ENCODE measurements at places on chromosomes 7 and 10.

DNA sequence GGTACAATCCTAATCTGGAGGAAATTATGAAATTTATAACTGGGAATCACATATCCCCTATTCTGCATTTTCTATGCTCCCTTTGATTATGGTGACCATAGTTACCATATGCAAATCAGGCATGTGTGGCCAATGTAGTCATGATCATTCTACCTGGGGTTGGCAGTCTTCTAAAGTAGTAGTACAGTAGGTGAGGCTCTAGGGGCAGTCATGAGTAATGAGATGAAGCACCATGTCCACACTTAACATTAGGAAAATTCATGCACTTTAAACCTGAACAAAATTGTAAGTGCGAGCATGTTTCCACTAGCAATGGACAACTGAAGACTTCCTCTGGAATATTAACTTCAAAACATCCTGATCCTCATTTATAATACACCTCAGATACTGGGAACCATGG, 545.9 kb downstream of the SUGCT start:
- no peak for DNase-seq

DNA sequence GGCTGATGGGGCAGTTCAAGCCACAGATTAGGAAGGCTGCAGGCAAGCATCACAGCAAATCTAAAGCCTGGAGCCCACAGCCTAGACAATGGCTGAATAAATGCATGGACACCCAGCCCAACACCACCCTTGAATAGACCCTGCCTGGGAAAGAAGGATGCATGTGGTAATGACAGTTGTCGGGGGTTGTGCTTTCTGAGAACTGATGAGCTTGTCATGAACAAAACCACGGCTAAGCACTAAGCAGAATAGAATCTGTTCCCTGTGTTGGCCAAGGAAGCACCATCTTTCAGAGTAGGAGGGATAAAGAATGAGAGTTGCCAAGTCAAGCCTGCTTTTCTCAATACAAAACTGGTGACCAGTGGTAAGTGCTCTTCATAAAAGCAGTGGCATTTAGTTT, 66.1 kb upstream of the JCAD start:
- no peak for DNase-seq

DNA sequence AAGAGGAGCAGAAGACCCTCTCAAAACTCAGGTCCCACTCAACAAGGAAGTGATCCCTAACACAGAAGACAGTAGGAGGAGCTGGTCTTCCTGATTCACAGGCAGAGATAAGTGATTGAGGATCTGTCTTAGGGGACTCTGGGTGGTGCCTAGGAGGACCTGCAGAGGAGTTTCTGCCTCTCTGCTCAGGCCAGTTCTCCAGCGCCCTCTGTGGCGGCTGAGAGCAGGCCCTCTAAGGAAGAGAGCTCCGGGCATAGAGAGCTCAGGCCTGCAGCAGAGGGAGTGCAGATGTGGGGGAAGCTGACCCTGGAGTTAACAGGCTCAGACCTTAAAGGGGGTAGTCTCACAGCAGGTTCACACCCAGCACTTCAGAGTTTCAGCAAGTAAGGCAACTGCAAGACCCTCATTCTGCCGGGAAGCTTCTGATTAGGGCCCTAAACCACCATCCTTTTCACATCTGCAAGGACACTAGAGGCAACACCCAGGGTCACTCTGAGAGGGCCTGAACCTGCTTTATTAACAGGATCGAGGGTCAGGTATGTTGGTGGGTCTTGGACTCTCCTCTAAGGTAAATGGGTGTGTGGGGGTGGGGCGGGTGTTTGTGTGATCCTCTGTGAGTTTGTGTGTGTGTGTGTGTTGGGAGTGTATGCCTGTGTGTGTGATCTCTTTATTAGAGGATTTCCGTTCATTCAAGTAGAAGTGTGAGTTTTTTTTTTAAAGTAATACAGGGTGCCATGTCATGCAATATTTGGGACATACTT, 57.6 kb upstream of the TARP start:
- no peak for DNase-seq

- no peak for DNase-seq
Observed at GRCh38 chr7:137882261-137882668, 35.5 kb upstream of the DGKI start.

DNA sequence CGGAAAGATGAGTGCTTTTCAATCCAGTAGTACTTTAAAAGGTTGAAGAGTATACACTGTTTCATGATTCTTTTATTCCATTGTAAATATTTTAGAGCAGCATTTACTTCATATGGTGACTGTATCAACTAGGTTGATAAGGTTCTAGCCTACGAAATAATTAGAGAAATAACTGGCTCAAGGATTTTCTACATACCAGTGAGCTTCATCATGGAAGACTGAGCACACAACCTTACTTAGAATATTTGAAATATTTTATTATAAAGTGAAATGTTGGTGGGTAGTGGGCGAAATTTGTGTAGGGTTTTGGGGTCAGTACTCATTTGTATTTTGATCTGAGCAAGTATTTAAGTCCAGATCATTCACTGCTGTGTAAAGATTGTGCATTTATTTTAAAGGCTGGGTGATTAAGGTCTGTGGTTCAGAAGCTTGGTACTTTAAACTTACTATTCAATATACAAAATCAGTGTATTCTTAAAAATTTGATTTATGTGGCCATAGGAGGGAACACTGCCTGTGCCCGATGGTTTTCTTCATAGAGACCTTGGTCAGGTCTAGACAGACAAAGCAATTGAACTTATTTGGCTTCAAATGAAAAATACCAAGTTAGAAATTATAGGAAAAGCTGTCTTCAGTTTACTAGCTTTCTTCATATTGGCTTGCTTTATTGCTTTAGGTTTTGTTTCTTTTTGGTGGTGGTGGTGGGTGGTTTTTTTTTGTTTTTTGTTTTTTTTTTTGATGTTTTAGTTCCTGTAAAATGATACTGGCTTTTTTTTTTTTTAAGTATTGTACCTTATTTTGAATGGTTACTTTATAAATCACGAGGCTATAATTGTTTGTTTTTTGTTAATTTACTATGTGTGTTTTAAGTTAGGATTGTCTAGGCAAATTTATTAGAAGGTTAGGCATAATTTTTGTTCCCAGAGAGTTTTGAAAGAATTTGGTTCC, 3.0 kb downstream of the KMT2E start:
- DNase-seq: no peak

DNA sequence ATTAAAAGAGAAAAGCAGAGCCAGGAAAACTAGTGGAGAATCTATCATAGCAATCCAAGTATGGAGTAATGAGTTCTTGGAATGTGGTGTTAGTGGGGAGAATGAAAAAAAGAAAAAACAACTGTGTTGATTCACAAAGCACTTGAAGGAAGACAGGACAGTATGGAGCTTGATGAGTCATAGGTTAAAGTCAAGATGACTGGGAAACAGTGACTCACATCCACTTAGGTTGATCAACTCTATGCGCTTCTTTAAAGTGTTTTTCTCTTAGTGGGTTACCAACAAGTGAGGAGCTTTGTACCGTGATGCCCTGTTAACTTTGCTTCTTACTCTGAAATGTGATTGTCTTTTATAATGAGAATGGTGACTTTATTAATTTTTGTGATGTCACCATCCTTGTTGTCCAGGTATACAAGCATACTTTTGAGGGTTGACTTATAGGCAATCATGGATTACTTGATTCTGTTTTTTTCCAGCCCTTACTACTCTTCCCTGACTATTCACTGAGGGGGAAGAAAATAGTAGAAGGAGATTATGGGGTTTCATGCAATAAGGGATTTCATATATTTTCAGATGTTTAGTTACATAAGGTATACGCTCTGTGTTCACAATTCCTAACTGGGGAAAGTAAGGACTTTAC, 32.1 kb upstream of the MDFIC start:
- DNase-seq: no peak

DNA sequence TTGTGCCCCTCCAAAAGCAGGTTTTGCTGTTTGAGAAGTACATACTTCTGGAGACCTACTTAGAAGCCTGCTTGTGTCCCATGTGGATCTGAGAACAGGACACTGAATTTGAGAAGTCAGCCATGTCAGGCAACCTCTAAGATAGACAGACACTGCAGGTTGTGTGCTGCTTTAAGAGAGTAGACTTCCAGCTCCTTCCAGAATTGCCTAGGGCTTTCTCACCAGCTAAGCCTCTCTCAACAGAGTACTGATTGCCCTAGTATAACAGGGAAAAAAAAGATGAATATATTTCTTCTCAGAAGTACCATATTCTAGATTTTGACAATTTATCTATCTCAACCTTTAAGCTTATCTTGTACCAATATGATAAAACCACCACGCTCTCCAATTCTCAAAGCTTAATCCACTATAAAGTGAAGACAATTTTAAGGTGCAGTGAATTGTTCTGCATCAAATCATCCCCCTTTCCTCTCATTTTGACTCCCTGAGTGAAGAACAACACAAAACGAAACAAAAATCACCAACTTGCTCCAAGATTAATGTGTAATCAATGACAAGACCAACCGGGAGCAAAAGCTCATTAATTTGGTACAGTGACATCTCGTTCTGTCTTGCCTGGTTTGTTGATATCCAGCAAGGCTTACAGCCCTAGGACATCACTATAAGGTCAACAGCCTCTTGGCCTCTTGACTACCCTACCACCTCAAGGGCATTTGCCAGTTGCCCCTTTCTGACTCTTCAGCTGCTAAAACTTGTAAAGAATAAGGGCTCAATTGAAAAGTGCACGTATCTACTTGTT, 214.6 kb downstream of the SORCS1 start:
- DNase-seq: no peak
